ENCODE measurements at places on chromosomes 5 and 9.

- no peak for DNase-seq
These were observed 41.5 kb downstream of the SH3PXD2B start for GRCh38 chr5:172412724-172413286.

- DNase-seq, result no peak
These were observed 190.1 kb upstream of the TBC1D2 start for GRCh38 chr9:98445576-98445975.

- no peak for DNase-seq
These were observed 1.0 kb upstream of the FBXW11 start for GRCh38 chr5:172007175-172008110.

DNA sequence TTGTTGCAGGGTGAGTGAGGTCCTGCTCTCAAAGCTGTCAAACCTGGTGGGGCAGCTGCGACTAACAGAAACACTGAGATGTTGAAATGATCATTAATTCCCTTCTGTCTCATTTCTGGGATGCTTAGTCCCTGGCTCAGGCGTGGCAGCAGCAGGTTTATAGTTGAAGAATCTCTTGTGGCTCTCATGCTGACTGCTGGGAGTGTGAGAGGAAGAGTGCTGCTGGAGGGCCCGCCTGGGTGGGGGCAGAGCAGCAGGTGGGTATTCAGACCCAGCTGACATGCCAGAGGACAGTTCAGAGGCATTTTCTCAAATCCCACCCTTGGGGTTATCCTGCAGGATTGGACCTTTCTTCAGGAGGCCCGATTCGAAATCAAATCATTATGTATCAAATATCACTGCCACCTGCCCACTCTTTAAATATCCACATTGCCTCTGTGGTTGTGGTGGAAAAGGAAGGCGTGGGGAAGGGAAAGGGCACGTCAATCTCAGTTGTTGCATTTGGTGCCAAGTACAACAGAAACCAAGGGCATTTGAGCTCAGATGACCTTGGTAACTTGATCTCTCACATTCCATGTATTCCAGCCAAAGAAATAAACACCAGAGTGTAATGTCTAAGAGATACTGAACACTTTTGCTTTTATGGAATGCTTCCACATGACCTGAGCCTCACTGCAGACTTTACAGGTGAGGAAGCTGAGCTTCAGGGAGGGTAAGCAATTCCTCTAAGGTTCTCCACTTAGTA, 224.3 kb downstream of the AOPEP start:
- DNase-seq, result peak; percentile 74

- DNase-seq, result no peak
These were observed 1107.9 kb downstream of the PTPRD start for GRCh38 chr9:9504869-9505268.

DNA sequence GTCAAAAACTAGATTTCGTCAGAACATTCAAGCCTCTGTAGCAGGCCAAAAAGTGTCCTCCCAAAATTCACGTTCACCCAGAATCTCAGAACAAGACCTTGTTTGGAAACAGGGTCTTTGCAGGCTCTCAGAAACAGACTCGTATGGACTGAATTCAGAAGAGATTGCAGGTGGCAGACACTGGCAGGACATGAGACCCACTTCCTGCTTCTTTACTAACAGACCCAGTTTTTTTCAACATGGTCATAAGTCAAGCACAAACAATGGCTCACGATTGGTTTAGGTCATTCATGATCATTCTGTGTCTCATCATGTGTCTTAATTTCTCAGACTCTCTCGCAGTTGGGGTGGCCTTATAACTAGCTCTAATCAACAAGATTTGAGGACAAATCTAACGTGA, 5.4 kb upstream of the TENT4A start:
- no peak for DNase-seq

DNA sequence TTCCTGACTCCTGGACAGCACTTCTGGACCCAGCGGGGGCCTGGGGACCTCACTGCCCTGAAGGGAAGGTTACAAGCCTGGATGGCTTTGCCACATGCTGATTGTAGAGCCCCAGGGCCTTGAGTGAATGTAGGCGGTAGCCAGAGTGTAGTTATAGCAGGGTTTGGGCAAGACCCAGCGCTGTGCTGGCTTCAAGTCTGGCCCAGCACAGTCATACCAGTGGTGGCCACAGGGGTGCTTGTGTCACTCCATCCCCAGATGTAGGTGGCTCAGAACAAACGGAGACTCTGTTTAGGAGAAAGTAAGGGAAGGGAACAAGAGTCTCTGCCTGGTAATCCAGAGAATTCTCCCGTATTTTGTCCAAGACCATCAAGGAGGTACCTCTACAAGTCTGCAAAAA, 84.6 kb downstream of the STARD4 start:
- no peak for DNase-seq

DNA sequence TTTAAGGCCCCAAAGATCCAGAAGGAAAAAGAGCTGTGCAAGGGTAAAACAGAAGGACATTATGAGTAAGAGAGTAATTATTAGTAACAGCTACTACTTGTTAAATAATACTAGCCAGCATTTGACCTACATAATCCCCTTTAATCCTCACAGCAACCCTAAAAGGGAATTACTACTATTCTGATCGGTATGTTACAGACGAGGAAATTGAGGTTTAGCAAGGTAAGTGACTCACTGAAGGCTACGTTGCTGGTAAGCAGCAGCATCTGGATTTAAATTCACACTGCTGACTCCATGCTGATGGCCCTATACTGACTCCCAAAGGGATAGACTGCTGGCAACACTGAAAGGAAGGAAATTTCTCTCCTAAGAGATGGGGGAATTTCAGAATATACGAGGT, 3.7 kb upstream of the FSD1L start:
- no peak for DNase-seq

DNA sequence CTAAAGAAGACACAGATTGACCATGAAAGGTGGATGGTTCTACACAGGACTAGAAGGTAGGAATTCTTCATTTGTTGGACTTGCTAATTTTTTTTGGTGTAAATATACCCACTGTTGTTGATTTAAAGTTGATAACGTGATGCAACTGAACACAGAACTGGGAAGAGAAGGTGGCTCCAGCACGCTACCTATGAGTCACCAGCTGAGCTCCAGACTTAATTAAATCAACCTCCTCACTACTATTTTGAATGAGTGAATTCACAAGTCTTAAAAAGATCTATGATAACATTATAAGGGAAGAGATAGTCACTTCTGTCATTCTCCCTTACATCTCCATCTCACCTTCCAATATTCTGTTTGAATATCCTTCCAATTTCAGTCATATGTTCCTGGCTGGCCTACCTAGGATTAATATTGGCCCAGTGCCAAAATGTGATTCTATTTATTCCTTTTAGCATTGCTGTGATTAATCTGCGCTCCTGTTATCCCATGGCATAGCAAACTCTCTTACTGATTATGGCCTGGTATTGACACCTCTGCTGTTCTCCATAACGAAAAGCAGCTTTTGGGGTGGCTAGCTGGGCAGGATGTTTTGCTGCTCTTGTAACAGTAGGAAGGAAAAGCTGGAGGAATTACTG, 135.9 kb upstream of the CCDC152 start:
- no peak for DNase-seq

DNA sequence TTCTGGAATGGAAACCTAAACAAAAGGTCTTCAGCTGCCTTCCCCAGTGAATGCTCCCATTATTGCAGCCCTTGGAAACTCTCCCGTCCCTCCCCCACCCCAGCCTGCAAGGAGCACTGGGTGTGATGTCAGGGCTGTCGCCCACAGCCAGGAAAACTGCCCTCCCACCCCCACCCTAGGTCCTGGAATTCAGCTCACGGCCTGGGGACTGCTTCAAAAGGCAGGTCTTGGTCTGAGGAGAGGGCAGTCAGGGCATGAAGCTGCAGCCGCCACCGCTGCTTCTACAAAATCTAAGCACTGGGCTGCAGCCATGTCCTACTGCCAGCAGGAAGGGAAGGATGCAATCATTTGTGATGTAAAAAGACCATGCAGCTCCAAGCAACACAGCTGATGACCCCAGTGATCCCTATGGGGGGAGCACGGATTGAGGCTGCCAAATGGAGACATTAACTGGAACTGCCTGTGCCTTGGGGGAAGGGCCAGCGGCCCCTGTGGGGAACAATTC, 11.4 kb downstream of the GRHPR start:
- no peak for DNase-seq

DNA sequence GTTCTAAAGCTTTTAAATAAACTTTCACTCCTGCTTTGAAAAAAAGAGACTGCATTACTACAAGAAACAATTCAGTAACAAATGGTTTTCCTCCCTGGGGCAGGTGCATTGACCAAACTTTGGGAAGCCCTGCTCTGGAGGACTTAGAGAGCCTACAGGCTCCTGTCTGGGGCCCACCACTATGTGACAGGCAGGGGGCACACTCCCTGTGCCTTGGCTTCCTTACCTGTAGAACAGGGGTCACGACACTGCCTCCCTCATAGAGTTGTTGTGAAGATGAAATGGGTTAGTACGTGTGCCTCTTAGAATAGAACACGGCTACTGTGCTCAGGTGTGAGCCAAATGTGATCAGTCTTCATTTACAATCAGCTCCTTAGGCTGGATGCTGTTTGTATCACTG, 130.1 kb downstream of the GPBP1 start:
- DNase-seq, result no peak

DNA sequence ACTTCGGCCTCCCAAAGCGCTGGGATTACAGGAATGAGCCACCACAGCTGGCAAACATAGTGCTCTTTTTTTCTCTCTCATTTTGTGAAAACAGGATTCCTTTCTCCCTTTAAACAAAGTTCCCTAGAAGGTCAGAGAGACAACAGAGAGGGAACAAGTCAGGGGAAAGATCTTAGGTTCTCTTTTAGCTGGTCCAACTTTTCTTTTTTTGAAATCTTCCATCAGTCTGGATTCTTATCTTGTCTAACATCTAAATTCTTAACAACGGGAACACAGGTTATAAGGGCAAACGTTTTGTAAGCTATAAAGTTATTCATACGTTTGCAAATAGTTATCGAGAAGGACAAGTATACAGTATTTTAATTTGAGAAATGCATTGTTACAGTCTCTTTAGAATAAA, 224.1 kb upstream of the TBCA start:
- DNase-seq, result no peak

DNA sequence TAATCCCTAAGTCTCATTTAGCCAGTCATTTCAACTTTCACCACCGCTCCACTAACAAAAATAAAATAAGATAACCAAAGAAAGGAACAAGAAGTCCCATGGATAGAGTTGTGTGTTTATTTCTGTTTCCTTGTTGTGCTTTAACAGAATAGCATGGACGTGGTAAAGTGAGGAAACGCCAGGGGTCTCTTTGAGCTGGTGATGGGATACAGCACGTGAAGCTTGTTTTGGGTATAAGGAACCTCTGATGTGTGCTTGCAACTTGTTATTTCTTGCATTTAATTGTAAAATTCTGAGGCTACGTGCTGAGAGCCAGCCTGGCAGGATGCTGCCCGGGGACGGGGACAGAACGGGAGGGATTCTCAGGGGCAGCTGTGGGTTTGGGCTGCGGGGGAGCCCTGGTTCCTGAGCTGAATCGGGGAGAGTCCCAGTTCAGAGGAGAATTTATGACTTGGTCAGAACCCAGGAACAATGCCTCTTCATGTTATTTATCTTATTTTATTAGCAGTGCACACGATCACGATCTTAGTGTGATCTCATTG, 63.4 kb downstream of the ANKRD33B start:
- DNase-seq, result no peak

GRCh38 chr9:81477669-81478068, 211.7 kb downstream of the TLE1 start:
- no peak for DNase-seq

GRCh38 chr5:672329-673160, 20.6 kb downstream of the TPPP start:
- DNase-seq, result peak; percentile 93

DNA sequence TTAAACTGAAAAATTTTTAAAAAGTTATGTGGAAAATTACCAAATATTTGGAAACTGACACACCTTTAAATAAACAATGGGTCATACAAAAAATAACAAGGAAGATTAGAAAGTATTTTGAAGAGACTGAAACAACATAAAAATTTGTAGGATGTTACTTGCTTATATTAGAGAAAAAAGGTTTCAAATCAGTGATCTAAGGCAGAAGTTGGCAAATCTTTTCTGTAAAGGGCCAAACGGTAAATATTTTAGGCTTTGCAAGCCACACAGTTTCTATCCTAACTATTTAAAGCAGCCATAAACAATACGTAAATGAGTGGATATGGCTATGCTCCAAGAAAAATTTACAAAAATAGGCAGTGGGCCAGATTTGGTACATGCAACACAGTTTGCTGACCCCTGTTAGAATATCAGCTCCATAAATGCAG, 81.3 kb downstream of the OXCT1 start:
- DNase-seq, result no peak

DNA sequence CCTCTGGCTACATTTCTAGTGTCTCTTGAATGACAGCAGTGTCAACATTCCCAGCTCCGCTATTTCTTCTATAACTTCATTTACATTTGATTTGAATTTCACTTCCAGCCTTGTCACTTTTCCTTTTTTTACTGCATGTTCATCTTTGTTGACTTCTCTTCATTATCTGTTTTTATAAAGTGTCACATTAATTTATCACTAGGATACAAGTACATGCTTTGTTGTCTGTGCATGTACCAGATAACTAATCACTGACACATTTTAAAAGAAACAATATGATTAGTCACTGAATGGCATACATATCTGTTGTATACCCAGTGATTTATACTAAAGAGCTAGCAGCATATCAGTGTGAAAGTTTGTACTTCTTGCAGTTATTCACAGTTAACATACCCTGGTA, 29.1 kb downstream of the ARSK start:
- no peak for DNase-seq

- DNase-seq, result no peak
These were observed 227.6 kb upstream of the DAP start for GRCh38 chr5:10988622-10989021.

DNA sequence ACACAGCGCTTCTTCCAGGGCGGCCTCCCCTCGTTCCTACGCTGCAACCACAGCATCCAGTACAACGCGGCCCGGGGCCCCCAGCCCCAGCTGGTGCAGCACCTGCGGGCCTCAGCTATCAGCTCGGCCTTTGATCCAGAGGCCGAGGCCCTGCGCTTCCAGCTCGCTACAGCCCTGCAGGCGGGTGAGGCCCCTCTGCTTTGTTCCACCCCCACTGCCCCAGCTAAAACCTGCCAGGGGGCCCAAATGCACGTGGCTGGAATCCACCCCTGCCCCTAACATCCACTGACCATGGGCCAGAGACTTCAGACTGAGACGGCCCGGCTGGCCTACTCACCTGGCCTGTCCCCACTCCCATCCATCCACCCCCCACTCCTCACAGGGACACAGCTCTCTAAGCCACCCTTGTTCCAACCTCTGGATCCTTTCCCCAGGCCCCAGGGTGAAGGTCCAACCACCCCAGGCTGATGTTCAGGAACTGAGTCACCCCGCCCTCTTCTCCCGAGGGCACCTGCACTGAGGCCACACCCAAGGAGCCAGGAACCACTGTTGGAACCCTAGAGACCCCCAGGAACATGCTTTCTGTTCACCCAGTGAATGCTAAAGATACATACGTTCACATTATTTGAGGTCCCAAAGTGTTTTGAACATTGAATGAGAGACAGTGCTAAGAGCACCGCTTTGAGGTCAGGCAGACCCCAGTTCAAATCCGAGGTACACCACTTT, 18.9 kb upstream of the ASS1 start:
- DNase-seq, result no peak
